A549 (cell line): ENCODE measurements at places on chromosomes 16 and 17. TPM values are rescaled to one million over a fixed set of nuclear protein-coding genes. Genes with fewer than 3 reads are reported as not detected.

STAC2 gene
- 0.16 to 0.29 TPM (median 0.26 TPM) in 3 replicates for polyA plus RNA-seq

KRTAP3-1 gene
- not detected in 3 replicates for polyA plus RNA-seq

CLCN7 gene
- polyA plus RNA-seq, result 51.6 to 69.7 TPM (median 62.8 TPM) in 3 replicates

CD300LB gene
- polyA plus RNA-seq, result not detected in 3 replicates

DNA sequence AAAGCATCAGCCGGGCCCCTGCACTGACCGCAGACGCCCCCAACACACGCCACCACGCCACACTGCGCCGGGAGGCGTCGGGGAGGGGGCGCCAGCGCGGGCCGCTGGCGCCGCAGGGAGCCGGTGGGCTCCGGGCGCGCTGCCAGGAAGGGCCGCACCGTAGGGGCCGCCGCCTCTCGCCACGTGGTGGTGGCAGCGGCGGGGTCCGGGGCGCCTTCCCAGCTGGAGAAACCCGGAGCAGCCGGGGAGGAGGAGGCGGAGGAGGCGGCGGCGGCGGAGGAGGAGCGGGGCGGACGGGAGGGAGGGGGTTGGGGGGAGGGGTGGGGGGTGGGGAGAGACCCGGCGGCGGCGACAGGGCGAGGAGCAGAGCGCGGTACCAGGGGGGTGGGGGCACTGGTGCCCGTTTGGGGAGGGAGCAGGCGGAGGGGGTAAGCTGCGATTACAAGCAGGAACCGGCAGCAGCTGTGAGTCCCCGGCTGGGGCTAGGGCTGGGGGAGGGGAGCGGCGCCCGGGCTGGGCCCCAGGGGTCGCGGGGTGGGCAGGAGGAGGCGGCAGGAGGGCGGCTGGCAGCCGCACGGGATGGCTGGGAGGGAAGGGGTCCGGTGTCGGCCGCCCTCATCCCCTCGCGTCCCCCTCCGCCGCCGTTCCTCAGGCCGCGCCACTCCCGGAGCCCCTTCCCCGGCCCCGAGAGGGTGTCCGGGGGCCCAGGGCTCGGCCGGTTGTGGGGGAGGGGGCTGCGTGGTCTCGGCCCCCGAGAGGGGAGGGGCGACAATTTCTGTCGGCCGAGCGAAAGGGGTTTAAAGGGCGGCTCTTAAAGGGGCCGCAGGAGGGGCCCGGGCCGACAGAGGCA is at the start of gene TBKBP1:
Gene TBKBP1, plus strand, starts transcription at position 431 of the 850 bp plus-strand sequence. CDS start 1,952 bp downstream, outside the sequence.
- peak; percentile 59 for DNase-seq

MIF4GD gene
- polyA plus RNA-seq, result 22.2 to 24.6 TPM (median 23.9 TPM) in 3 replicates

- DNase-seq, result no peak
Observed at GRCh38 chr17:66717641-66718058, 117.3 kb upstream of the CACNG5 start.

DNA sequence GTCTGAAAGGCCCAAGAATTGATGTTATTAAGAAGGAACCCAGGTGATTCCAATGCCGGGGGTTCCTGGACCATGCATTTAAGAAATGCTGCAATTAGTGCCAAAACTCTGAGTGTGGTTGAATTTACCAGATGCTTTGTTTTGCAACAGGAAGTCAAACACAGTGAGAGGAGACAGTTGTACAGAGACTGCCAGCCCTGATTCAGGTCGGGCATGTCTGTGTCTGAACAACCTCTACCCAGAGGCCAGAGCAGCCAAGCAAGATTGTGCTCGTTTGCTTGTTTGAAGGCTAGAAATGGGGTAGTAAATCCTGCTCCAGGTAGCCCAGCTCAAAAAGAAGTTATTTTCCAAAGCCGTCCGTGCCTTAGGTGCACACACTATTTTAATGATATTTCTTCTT is 412.4 kb upstream of the ERCC4 start:
- no peak for DNase-seq

SPNS2 gene
- polyA plus RNA-seq, result 0.13 to 0.46 TPM (median 0.38 TPM) in 3 replicates

RRAD gene
- 2.2 to 4.7 TPM (median 3.4 TPM) in 3 replicates for polyA plus RNA-seq

EME1 gene
- 21.9 to 24.3 TPM (median 23.9 TPM) in 3 replicates for polyA plus RNA-seq

DNA sequence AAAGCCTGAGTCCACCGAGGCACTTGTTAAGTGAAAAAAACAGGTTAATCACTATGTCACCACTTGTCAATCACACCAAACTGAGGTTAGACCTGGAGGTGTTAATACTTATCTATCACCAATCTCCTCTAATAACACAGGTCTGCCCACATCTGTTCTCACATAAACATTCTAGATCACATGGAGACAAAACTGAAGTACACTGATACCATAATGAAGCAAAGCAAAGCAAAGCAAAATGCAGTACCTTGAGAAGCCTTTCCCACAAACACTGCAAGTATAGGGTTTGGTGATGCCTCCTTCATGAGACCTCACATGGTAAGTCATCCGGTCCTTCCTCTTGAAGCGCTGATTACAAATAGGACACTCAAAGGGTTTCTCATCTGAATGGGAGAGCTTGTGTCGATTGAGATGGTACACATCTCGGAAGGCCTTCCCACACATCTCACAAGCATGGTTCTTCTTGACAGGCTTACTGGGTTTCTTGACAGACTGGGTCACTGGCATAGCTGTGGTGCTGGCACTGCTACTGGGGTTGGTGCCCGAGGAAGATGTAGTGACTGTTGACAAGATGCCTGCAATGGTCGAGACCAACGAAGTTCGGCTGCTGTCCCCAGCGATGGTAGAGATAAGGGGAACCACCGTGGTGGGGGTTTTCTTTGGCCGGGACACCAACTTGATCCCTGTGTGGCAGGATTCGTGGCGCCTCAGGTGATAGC is 5.4 kb downstream of the VEZF1 start:
- no peak for DNase-seq

RNF222 gene
- polyA plus RNA-seq, result not detected in 3 replicates

- DNase-seq, result no peak
Observed at GRCh38 chr16:3025032-3026002, 1.5 kb downstream of the THOC6 start.

DPEP1 gene
- 0.97 to 1.3 TPM (median 1.1 TPM) in 3 replicates for polyA plus RNA-seq

DNA sequence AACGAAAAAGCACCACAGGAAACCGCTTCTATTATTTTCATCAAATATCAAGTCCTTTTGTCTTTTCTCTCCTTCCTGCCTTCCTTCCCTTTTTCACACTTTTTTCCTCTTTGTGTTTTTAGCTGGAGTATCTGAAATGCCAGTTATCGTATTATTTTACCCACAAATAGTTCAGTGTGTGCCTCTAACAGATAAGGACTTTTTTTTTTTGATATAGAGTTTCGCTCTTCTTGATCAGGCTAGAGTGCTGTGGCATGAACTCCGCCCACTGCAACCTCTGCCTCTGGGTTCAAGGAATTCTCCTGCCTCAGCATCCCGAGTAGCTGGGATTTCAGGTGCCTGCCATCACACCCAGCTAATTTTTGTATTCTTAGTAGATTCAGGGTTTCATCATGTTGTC is 10.7 kb downstream of the DNAAF1 start:
- DNase-seq, result no peak

EME2 gene
- 13.0 to 17.3 TPM (median 16.5 TPM) in 3 replicates for polyA plus RNA-seq

KRTAP2-3 gene
- polyA plus RNA-seq, result 0.10 TPM in 1 of 3 replicates, not detected in the others

TAF1C gene
- 32.8 to 41.2 TPM (median 38.6 TPM) in 3 replicates for polyA plus RNA-seq

DNA sequence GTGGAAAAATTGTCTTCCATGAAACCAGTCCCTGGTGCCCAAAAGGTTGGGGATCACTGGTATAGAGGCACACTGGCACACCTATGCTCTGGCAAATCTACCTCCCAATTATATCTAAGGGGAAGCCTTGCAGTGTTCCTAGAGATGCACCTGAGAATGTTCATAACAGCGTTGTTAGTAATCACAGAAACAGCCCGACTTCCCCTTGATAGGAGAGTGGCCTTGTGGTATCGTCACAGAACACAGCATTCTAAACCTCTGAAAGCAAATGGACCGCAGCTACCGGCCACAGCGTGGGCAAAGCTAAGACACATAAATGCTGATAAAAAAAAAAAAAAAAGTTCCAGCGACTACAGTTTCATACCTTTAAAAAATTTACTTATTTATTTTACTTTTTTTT is 39.1 kb upstream of the ADGRG1 start:
- DNase-seq, result no peak

TNFRSF17 gene
- not detected in 3 replicates for polyA plus RNA-seq

DNA sequence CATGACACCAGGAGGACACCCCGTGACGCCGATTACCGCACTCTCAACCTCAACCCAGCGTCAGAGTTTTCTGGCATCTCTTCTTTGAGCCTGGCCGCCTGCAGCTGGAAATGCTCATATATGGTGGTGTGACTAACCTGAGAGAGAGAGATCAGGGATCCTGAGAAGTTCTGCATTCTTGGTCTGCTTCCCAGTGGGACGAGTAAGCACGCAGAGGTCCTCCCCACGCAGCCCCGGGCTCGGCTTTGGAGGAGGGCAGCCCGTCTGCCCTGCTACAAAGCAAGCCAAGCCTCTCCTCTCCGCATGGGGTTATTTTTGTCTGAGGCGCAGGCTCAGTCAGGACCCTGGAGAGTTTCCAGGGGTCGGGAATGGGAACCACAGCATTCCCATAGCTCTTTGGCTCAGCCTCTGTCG is 16.5 kb downstream of the CRISPLD2 start:
- DNase-seq, result peak; percentile 39

OSGIN1 gene
- polyA plus RNA-seq, result 37.6 to 49.1 TPM (median 39.1 TPM) in 3 replicates

DNA sequence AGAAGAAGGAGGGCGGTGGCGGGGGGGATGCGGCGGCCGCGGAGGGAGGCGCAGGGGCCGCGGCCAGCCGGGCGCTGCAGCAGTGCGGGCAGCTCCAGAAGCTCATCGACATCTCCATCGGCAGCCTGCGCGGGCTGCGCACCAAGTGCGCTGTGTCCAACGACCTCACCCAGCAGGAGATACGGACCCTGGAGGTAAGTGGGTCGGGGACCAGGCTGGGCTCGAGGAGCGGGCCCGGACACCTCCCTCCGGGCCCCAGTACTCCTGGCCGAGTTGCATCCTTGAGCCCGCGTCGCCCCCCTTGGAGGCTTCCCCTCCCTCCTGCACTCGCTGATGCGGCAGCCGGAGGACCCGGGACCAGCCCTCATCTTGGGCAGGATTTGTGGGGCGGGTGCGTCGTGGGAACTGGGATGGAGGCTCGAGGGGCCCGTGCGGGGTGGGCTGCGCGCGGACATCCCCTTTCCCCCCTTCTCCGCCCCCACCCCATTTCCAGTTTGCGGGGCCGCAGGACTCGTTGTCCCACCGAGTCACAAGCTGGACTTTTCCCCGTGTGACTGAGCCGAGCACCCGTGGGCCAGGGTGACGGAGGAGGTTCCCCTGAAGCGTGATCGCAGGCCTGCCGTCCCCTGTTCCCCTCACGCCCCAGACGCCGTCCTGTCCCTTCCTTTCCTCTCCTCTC is 572 bp downstream of the KSR1 start:
- DNase-seq, result no peak

MAPK7 gene
- polyA plus RNA-seq, result 20.1 to 25.8 TPM (median 23.3 TPM) in 3 replicates

DNA sequence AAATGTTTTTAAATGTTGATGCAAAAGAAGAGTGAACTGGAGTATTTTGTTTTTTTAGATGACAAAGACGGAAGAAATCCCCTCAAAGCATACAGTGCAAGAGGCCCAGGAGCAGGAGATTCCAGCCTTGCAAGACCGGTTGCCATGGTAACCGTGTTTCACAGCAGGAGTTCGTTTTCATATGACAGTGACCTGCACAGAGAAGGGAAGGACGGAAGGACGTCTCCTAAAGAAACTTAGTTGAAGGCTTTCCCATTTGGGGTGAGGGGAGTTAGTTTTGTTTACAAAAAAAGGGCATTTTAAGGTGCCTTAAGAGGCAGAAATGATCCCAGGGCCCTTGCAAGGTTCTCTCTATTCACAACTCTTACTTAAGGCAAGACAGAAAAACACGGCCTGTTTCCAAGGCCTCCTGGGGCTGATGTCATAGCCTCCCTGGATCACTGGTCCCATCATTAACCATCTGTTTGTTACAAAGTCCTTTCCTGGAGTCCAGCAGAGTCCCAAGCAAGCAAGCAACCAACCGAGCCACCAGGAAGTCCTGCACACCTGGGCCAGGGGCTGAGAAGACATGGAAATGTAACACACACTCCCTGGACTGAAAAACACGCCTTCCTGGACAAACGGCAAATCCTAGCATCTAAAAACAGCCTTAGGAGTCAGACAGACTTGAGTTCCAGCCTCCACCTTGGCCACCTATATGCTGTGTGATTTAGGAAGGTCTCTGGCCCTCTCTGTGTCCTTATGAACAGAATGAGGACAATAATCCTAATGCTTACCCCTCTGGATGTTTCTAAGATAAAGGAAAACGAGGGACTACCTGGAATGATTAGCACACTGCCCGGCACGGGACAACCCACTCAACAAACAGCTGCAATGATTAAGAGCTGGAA is 30.3 kb upstream of the RPH3AL start:
- peak; percentile 82 for DNase-seq
